ENCODE measurements at places on chromosomes 7 and 10. TPM values are rescaled to one million over a fixed set of nuclear protein-coding genes. Genes with fewer than 3 reads are reported as not detected.

Gene AKR1C3
- 0.22 TPM for polyA plus RNA-seq

Gene CPEB3
- polyA plus RNA-seq: 0.26 TPM

Gene SPDYE9
- not detected for polyA plus RNA-seq

Gene CASP7
- polyA plus RNA-seq: 15.1 TPM

Gene ACTL6B
- polyA plus RNA-seq: not detected

Measured in IMR-90 (cell line).